H9 (cell line): ENCODE measurements at places on chromosomes 1 and 21.

DNA sequence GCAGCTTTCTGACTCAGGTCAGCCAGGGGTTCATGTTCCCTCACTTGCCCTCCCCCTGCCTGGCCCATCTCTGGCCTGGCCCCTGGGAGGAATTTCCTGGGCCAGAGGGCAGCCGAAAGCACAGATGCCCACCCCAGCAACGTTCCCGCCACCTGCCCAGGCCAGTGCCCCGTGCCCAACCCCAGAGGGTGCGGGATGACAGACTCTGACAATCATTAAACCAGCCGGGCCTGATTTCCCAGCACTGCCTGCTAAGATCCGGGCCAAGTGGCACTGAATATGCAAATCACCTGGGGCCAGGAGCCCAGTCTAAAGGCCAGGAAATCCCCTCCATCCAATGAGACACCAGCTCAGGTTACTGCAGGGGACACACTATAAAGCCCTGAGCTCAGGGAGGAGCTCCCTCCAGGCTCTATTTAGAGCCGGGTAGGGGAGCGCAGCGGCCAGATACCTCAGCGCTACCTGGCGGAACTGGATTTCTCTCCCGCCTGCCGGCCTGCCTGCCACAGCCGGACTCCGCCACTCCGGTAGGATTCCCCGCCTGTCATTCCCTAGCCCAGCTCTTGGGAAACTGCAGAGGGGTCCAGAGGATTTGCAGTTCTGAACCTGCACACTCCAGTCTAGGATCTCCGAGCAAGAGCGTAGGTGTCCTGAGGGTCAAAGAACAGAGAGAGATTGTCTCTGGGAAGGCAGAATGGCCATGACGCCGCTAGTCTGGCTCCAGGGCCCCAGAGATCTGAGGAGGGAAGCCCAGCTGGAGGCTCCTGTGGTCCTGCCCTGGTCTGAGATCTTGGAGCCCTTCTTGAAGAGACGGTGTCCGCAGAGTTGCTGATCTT lies at the start of gene ELF3:
Gene ELF3, plus strand, starts transcription at position 408 of the 836 bp plus-strand sequence. CDS start 550 bp downstream, outside the sequence.
- peaks cover 16% of the 10 kb centered on the region for H3K4me1 ChIP-seq
- peak within 1 kb of the TSS; percentile 79 for H3K4me3 ChIP-seq
- H3K27me3 ChIP-seq: no peaks in the 10 kb centered on the region
- H3K27ac ChIP-seq: no peak within 1 kb of the TSS
- no peaks in the 10 kb centered on the region; the same call in 2 of the 3 replicates for H3K36me3 ChIP-seq

DNA sequence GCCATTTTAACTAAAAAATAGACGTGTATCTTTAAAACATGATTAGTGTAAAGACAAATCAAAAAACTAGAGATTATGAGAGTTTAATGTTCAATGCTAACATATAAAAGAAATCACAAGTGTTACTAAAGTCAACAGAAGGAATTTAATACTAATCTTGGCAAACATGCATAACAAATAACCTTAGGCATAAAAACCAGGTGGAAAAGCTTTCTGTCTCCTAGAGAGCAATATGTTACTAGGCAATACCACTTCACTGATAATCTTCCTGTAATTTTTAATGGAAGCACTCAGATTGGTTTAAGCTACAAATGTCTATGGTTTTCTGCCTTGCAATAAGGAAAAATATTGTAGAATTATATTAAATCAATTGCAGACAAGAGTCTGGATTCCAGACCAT lies 121.9 kb downstream of the NME7 start:
- no peak overlapping the region for H3K4me3 ChIP-seq
- no peak for DNase-seq
- no peak overlapping the region for H3K27ac ChIP-seq
- H3K4me1 ChIP-seq: no peaks in the 10 kb centered on the region
- no peaks in the 10 kb centered on the region for H3K27me3 ChIP-seq
- H3K36me3 ChIP-seq: no peaks in the 10 kb centered on the region

- no peak overlapping the region for H3K4me3 ChIP-seq
- no peak for DNase-seq
- no peaks in the 10 kb centered on the region for H3K27me3 ChIP-seq
- no peaks in the 10 kb centered on the region for H3K36me3 ChIP-seq
These were observed 21.1 kb upstream of the GPR157 start for GRCh38 chr1:9149837-9150581.

DNA sequence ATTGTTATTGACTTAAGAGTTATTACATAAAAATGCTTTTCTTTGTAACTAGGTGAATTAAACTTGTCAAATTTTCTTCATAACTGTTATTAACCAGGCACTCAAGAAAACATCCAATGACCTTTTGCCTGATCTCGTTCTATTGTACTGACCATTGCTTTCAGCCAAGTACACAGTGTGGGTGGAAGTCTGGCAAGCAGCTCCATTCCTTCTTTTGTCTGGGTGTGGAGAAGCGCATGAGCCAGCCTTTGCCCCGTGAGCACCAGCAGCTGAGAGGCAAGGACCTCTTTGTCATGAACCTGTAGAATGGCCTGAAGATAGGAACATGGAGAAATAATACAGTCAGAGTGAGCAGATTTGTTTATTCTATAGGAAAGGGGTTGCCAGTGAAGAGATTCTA lies 57.5 kb downstream of the IARS2 start:
- DNase-seq: no peak
- H3K27ac ChIP-seq: no peak overlapping the region
- no peaks in the 10 kb centered on the region for H3K4me1 ChIP-seq
- H3K36me3 ChIP-seq: peaks cover 43% of the 10 kb centered on the region
- H3K27me3 ChIP-seq: no peaks in the 10 kb centered on the region

DNA sequence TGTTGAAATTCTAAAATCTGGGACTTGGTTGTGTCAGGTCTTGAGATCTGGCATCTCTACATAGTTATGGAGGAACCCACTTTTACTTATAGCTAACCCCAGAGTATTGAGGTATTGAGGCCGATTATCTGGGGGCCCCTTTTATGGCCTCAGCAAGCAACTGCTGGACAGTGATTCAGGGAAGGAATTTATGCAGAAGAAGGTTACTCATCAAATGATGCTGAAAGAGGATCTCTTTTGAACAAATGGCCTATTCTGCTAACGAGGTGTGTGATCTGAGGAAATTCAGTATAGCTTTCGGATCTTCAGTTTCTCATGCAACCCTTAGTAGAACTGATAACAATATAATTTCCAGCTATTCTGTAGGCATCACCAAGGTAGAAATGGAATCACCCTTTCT lies 239.9 kb downstream of the PAPPA2 start:
- no peaks in the 10 kb centered on the region for H3K36me3 ChIP-seq
- DNase-seq: no peak
- no peak overlapping the region for H3K4me3 ChIP-seq
- no peaks in the 10 kb centered on the region for H3K4me1 ChIP-seq
- H3K27me3 ChIP-seq: no peaks in the 10 kb centered on the region

DNA sequence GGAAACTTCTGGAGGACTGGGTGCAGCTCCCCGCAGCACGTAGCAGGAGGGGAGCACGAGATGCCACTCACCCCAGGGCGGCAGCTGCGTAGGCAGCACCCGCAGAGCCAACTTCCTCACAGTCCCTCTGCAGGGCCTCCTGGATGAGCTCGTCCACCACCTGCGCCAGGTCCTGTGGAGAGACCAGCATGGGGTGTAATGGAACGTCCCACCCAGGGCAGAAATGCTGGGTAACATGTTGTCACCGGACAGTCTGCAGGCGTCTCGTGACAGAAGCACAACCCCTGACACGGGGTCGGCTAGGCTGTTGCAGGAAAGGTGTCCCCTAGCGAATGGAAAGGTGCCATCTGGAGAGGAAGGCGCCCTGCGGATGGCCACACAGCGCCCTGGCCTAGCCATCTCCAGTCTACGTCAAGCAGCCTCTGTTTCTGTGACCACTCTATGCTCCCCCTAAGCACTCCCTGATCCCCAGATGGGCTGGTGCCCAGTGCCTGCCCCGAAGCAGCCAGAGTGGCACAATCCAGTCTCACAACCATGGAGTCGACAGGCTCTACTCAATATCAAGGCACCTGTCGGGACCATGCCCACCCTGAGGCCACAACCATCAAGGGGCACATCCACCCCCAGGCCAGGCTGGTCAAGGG lies 21.2 kb downstream of the MCM3AP start:
- H3K27ac ChIP-seq: no peak overlapping the region
- no peak overlapping the region for H3K4me3 ChIP-seq
- H3K27me3 ChIP-seq: no peaks in the 10 kb centered on the region
- H3K36me3 ChIP-seq: peaks cover 80% of the 10 kb centered on the region
- no peak for DNase-seq
